ENCODE measurements at places on chromosomes 5 and 9. TPM values are rescaled to one million over a fixed set of nuclear protein-coding genes. Genes with fewer than 3 reads are reported as not detected.

- no peak overlapping the region for H3K27ac ChIP-seq
- H3K4me3 ChIP-seq, result no peak overlapping the region
- DNase-seq, result no peak
- H3K36me3 ChIP-seq, result no peaks in the 10 kb centered on the region
Measured at GRCh38 chr5:96317945-96318344, 115.1 kb downstream of the PCSK1 start.

GRCh38 chr5:153081385-153081784, 409.1 kb upstream of the GRIA1 start:
- DNase-seq, result no peak
- no peaks in the 10 kb centered on the region for H3K27me3 ChIP-seq
- no peaks in the 10 kb centered on the region for H3K36me3 ChIP-seq
- H3K4me1 ChIP-seq, result peaks cover 1% of the 10 kb centered on the region
- no peak overlapping the region for H3K27ac ChIP-seq

- no peak overlapping the region for H3K27ac ChIP-seq
- DNase-seq, result peak; percentile 80
- no peaks in the 10 kb centered on the region for H3K36me3 ChIP-seq
- no peaks in the 10 kb centered on the region for H3K4me1 ChIP-seq
- H3K27me3 ChIP-seq, result no peaks in the 10 kb centered on the region
- no peak overlapping the region for H3K4me3 ChIP-seq
Measured at GRCh38 chr5:171750311-171750788, 35.3 kb upstream of the SMIM23 start.

The MAMDC2 gene
- total RNA-seq, result 5.9 TPM

The CTNND2 gene
- total RNA-seq, result 0.24 TPM

DNA sequence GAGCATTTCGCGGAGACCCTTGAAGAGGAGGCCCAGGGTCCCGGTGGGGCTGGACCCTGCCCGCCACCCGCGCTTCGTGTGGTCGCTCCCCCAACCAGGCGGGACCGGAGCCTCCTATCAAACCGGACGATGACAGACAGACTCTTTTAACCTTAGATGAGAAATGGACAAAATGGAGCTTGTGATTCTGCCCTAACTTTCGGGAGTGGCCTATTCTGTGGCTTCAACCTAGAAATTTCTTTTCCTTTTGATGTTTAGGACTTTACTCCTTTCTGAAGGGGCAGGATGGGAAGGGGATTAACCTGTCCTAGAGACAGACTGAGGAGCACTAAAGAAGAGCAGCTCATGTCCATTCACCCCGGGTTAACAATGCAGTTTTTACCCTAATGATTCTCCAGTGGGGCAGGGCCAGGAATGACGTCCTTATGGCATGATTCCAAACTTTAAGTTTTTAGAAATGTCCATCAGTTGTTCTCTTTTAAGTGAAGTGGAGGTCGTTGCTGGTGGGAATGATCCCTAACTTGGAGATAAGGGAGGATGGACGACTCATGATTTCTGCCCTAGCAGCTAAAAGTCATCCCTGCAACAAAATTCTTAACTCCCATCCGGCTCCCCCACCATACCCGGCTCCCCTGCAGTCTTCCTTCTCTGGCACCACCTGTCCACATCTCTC, 1.0 kb downstream of the NIPSNAP3A start:
- no peaks in the 10 kb centered on the region for H3K4me1 ChIP-seq
- H3K27me3 ChIP-seq, result no peaks in the 10 kb centered on the region
- no peaks in the 10 kb centered on the region for H3K36me3 ChIP-seq
- no peak for DNase-seq
- H3K27ac ChIP-seq, result peak overlapping the region; percentile 92

The FOXD4L5 gene
- 0.19 TPM for total RNA-seq

GRCh38 chr5:154249826-154250225, 59.3 kb downstream of the GALNT10 start:
- no peak overlapping the region for H3K27ac ChIP-seq
- DNase-seq, result no peak
- H3K4me3 ChIP-seq, result no peak overlapping the region
- no peaks in the 10 kb centered on the region for H3K27me3 ChIP-seq

GRCh38 chr5:23648656-23649055, 141.2 kb downstream of the PRDM9 start:
- no peak for DNase-seq
- no peaks in the 10 kb centered on the region for H3K27me3 ChIP-seq
- no peak overlapping the region for H3K27ac ChIP-seq
- H3K4me3 ChIP-seq, result no peak overlapping the region

The AMBP gene
- not detected for total RNA-seq

Data from aorta (tissue), 5 donors.